ENCODE measurements at places on chromosomes 1 and 21.

DNA sequence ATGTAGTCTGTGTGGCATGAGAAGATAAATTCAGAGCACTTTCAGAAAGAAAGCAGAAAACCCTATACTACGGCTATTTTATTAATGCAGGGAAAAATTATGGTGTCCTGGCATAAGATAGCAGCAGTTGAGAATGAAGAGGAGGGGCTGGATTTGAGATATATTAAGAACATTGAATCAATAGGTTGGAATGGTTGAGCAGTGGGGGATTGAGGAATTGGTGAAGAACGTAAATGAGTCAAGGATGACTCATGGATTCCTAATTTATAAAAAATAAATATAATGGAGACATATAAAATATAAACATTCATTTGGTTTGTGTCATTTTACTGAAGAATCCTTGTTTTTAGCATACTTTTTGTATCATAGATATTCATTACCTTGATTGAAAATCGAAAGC lies 234.3 kb upstream of the ADAMTS5 start:
- DNase-seq: peak; percentile 60

DNA sequence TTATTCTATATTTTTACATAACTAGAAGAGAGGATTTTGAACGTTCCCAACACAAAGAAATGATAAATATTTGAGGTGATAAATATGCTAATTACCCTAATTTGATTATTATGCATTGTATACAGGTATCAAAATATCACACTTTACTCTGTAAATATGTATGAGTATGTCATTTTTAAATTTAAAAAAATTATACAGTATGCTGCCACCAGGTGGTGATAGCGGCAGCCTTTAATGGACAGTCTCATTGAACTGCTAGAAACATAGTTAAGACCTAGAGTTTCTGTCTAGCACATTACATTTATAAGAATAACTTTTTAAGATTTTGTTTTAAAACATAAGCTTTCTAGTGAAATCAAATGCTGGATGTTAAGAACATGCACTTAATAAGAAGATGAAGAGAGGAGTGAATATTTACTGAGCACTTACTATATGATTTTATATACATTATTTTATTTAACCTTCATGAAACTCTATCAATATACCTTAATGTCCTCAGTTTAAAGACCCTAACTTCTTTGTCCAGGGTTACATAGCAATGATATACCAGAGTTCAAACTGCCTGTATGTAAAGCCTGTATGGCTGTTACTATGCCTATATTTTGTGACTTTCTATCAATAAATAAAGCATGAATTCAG lies 207.1 kb downstream of the NUF2 start:
- no peak for DNase-seq

DNA sequence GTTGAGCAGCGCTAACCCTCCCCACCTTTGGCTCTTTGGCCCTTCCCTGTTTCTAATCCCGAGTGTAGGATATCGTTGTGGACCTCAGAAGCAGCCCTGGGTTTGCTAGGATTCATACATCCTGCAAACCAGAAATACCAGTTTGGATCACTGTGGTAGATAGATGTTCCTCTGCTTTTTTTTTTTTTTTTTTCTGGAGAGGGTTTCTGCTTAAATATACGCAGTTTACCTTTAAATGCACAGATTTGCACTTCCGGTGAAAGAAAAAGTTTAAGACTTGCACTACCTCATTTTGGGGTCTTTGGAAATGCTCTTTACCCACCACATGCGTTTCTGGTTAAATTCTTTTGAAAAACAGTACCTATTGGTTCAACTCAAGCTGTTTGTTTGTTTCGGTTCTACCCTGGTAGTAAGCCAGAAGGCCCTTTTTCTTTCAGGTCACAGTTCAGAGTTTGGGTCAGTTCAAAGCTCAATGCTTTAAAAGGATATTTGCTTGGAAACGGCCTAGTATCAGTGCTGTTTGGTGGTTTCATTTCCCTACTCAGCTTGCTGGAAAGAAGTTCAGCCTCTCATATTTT lies 908 bp downstream of the DDI2 start:
- no peak for DNase-seq

- DNase-seq: no peak
Measured at GRCh38 chr1:43101061-43101460, 71.0 kb downstream of the EBNA1BP2 start.

- no peak for DNase-seq
Measured at GRCh38 chr1:162560303-162561036, 1.1 kb upstream of the UAP1 start.

- DNase-seq: no peak
Measured at GRCh38 chr1:228410671-228411070, 4.0 kb upstream of the TRIM11 start.

GRCh38 chr21:39612233-39613040 lies at the start of gene B3GALT5:
B3GALT5 (plus strand) TSS chr21:39612940; CDS start chr21:39660560, 47,620 bp downstream.
- no peak for DNase-seq

DNA sequence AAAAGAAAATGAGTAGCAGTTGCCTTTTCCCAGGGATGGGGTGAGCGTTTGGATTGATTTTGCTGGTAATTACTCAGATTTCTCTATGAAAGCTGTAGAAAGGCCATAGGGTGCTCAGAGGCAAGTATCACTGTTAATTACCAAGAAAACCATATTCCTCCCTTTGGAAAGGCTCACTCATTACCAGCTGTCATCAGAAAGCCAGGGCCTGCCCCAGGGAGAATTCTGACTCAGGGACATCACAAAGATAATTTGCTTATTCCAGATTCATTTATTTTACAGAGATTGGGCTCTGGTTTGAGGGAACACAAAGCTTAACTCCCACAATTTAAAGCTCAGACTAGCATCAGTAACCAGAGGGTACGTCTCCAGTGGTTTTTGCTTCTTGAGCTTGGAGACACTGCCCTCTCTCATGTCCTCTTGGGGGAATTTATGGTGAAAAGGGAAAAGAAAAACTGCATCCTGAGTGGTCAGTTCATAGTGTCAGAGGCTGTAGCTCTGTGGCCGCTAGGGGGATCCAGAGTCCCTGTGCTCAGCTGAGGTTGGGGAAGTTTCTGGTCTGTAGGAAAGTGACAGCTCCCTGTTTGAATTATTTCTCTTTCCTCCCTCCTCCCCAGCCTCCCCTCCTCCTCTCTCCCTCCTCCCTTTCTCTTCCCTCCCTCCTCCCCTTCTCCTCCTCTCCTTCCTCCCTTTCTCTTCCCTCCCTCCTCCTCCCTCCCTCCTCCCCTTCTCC lies 204.3 kb downstream of the KCNJ6 start:
- DNase-seq: peak; percentile 35

DNA sequence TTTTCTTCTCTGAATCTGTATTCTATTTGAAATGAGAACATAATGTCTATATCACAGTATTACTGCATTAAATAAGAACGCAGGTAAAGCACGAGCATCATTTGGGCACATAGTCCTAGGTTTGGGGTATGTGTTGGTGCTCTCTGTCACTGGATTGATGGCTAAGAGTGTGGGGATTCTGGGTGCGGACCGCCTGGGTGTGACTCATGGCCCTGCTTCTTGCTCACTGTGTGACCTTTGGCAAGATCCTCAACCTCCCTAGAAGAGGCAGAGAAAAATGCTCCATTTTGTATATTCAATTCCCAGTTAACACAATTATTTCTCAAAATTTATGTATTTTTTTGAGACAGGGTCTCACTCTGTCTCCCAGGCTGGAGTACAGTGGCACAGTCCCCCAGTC lies 99.7 kb downstream of the LAMC2 start:
- no peak for DNase-seq

- no peak for DNase-seq
Measured at GRCh38 chr21:14361958-14362357, 21.0 kb downstream of the HSPA13 start.

DNA sequence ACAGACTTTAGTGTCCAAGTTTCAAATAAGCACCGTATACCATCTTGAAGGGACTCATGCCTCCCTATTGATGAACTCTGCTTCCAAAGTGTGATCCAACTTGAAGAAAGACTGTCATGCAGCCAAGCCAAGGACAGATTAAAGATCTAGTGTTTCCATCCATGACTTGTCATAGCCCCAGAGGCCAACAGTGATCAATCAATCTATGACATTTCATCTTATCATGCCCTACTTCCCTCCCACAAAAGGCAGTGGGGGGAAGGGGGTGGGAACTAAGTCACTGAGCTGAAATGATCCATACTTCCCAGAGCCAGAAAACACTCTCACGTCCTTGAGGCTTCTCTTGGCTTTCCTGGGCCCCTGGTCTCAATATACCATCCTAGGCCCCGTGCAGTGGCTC lies 4.0 kb downstream of the SERPINC1 start:
- DNase-seq: no peak

GRCh38 chr21:33964706-33965325 lies 49.2 kb upstream of the ATP5PO start:
- peak; percentile 65 for DNase-seq

- peak; percentile 67 for DNase-seq
Measured at GRCh38 chr1:197451381-197451780, 183.3 kb downstream of the CRB1 start.

DNA sequence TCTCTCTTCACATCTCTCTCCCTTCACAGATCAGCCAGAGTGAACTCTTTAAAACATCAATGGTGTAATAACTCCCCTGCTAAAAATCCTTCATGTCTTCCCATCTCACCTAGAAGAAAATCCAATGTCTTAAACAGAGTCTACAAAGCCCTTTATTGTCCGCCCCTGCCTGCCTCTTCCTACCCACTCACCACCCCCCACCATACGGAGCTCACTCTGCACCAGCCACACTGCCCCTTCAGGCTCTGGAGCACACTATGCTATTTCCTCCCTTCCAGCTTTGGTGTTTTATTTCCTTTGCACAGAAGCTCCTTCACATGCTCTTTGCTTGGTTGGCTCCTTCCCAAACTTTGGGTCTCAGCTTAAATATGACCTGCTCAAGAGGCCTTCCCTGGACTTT lies 10.2 kb downstream of the CAMK1G start:
- no peak for DNase-seq

DNA sequence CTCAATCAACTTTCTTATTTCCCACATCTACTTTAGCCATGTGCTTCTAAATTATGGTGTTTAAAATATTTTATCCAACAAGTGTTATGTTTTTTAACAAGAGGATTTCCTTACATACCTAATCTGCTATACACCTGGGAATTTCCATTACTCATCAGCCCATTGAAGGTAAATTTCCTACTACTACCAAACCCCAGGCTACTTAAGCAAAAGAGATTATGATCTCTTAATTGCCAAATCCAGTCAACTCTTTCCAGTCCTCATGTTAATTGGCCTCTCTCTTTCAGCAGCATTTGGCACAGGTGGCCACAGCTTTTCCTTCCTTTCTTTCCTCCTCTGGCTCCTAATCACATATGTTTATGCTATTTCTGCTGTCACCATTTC lies 5.1 kb upstream of the C1orf162 start:
- no peak for DNase-seq

DNA sequence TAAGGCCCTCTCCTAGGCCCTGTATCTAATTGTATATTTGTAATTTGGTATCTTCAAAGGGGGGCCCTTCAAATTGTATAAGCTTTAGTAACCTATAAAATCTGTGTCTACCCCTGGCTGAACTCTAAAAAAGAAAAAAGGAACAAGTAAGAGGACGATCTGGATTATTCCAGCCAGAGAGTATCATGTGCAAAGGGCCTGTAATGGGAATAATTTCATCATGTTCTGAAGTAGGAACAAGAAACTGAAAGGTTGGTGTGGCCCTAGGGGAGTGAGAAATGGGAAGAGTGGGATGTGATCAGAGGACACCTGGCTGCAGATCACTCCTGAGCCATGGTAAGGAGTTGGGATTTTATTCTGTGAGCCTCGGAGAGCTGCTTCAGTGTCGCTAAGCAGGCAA lies 14.7 kb downstream of the PTAFR start:
- DNase-seq: no peak

DNA sequence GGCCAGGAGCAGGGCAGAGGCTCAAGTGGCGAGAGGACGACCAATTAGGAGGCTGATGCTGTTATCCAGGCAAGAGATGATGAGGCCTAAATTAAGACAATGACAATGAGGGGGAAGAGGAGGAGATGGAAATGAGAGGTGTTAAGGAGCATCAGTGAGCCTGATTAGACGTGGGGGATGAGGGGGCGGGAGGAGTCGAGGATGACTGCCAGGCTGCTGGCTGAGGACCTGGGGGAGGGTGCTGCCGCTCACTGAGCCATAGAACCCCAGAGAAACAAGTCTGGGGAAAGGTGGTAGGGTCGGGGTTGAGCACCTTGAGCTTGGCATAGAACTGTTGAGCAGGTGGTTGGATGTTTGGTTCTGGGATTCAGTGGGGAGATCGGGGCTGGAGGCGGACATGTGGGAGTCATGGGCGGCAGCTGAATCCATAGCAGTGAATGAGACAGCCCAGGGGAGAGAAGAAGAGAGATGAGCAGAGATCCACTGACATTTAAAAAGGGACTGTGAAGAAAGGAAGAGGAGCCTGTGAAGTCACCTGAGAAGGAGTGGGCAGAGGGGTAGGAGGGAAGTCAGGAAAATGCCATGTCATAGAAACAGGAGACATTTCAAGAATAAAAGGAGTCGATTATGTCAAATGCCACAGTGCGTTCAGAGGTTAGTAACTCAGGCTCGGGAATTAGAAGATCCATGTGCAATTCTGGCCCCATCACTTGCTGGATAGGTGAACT lies 28.5 kb downstream of the DLGAP3 start:
- DNase-seq: no peak

- DNase-seq: peak; percentile 64
Measured at GRCh38 chr1:183757061-183757460, 47.9 kb upstream of the RGL1 start.

GRCh38 chr1:68433395-68433794 lies 16.4 kb downstream of the RPE65 start:
- no peak for DNase-seq

DNA sequence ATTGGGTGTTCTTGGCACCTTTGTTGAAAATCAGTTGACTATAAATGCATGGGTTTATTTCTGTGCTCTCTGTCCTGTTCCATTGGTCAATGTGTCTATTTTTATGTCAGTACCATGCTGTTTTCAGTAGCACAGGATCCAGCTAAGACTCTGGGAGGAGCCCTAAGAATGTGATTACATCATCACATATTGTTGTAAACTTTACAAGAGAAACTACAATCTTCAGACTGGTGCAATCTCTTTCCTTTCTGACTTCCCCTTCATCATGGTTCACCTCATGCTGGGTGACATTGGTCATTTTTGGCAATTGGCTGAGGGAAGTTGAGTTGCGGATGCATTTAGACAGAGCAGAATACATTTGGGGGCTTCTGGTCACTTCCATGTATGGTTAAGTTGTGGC lies 88.4 kb downstream of the C21orf91 start:
- DNase-seq: no peak

- DNase-seq: no peak
Measured at GRCh38 chr1:67194209-67194863, 28.1 kb downstream of the IL23R start.

DNA sequence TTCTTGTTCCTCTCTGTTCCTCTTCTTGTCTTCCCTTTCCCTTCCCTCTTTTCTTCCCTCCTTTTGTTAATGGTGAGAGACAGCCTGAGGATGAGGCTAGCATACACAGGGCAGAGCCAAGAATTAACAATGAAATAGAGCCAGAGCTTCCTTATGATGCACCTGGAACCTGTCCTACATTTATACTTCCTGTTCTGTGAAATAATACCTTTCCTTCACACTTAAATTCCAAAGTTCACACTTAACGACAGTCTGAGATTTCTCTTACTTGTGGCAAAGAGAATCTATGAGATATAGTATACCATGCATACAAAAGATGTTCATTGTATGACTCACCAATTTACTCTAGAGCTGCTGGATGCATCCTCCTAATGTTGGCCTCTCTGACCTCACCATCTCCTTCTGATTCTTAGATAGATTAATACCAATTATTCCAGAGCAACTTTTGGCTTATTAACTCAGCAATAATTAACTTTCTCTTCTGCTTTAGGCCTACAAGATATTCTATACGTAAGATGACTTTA lies 30.8 kb upstream of the TSNAX start:
- no peak for DNase-seq

Data from fibroblast of skin of left quadriceps (primary cell).